ENCODE measurements at places on chromosomes 2 and 18.

GRCh38 chr2:203893401-203893800 lies 25.8 kb downstream of the CTLA4 start:
- DNase-seq = no peak

DNA sequence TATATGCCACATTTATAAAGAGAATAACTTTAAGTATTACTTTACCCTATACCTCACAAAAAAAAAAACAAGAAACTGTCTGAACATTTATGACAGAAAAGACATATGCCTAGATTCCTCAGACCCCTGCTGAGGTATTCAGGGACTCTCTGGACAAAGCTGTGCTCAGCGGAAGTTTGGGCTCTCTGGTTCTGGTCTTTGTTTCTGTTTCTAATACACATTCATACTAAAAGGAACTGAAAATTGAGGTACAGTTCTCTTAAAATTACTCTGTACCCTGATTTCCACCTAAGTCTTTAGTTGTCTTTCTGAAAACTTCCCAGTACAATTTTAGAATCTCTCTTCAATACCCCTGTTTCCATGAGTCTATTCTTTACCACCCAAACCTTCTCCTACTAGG lies 160.3 kb downstream of the IKZF2 start:
- DNase-seq = no peak

GRCh38 chr2:76154981-76155380 lies 444.3 kb upstream of the GCFC2 start:
- no peak for DNase-seq

GRCh38 chr2:179558010-179558934 lies 293.6 kb upstream of the SESTD1 start:
- no peak for DNase-seq

GRCh38 chr2:101533561-101534148 lies 58.7 kb upstream of the RFX8 start:
- DNase-seq = no peak

- no peak for DNase-seq
These were observed 656.4 kb downstream of the MBD2 start for GRCh38 chr18:53567929-53568574.

DNA sequence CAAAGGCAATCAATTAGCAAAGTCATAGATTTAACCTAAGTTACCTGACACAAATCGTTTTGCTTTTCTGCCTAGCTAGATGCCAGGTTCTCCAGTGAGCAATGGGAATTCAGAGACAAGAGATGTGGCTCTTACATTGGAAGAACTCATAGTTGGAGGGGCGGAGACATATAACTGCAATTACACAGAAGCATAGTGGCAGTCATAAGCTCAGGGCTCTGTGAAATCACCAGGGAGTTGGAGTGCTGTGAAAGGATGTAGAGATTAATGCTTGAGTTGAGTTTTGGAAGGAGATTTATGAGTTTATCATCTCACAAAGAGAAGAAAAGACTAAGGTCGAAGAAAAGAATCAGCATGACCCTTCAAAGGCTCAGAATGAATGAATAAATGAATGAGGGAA lies 457.2 kb upstream of the TRIB2 start:
- no peak for DNase-seq

GRCh38 chr18:24988253-24988840 lies 363.6 kb downstream of the ZNF521 start:
- no peak for DNase-seq

DNA sequence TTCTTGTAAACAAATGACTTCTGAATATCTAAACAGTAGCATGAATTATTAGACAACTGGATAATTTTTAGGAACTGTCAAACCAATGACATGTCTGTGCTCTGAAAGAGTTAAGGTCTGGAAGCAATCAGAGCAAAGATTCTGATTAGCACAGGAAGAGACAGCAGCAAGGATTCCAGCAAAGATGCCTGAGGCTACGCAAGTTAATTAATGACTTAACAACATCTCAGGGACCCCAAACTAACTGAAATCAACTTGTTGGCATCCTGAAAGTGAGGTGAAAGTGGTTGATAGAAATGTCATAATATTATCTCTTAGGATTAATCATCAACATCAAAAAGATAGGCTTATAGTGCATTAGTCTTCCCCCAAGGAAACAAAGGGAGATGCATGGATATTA lies 123.3 kb upstream of the TMEM200C start:
- DNase-seq = no peak

DNA sequence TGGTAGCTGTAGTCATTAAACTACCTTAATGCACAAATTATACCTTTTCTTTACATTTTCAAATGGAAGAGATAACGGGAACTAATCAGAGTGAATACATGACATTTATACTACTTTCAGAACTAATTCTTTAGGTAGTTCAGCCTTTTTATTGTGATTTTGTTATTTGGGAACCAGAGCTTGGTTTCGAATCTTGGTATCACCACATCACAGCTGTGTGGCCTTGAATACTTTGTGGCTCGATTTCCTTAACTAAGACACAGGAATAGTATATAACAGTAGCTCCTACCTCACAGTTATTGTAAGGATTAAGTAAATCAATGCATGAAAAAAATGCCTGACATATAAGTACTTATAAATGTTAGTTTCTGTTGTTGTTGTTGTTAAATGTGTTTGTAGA lies 240.0 kb downstream of the WDR7 start:
- no peak for DNase-seq

DNA sequence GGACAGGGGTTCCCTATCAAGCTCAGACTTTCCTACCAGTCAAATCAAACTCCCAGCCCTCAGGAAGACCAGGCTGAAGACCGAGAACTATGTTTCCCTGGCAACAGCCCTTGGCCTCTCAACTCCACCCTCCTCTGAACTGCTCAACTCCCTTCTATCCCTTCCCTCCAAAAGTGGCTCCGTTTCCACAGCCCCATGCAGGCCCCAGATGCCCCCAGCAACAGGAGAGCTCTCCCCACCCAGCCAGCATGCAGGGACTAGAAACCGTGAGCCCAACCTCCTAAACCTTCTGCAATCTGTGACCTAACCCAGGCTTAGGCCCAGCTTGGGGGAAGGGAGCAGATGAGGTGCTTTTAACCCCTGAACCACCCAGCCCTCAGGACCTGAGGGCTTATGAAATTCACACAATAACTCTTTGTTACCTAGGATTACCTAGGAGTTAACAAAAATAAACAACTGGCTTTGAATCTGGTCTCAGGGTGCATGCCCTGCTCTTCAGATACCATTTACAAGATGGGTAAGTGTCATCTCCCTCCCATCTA lies 87.2 kb downstream of the BCL11A start:
- no peak for DNase-seq

GRCh38 chr2:221245045-221245444 lies 327.1 kb downstream of the EPHA4 start:
- no peak for DNase-seq

- DNase-seq = no peak
These were observed 1088.9 kb upstream of the PIK3C3 start for GRCh38 chr18:40866013-40866645.

DNA sequence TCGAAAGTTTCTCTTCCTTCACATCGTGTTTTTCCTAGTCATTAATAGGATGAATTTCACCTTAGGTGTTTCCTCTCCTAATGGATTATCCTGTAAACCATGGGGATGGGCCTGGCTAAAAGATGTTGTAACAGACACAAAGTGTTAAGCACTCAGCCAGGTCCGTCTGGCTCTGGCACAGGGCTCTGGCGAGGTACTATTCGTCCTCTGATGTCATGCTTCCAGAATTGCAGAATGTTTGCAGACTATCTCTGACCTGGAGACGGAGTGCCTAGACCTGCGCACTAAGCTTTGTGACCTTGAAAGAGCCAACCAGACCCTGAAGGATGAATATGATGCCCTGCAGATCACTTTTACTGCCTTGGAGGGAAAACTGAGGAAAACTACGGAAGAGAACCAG lies 13.2 kb downstream of the ATG16L1 start:
- DNase-seq = no peak

GRCh38 chr2:49858657-49859056 lies 704.3 kb upstream of the FSHR start:
- no peak for DNase-seq

GRCh38 chr2:56615760-56616159 lies 432.0 kb downstream of the CCDC85A start:
- DNase-seq = no peak

GRCh38 chr2:25161055-25161781 lies 7.2 kb downstream of the POMC start:
- peak; percentile 51 for DNase-seq

DNA sequence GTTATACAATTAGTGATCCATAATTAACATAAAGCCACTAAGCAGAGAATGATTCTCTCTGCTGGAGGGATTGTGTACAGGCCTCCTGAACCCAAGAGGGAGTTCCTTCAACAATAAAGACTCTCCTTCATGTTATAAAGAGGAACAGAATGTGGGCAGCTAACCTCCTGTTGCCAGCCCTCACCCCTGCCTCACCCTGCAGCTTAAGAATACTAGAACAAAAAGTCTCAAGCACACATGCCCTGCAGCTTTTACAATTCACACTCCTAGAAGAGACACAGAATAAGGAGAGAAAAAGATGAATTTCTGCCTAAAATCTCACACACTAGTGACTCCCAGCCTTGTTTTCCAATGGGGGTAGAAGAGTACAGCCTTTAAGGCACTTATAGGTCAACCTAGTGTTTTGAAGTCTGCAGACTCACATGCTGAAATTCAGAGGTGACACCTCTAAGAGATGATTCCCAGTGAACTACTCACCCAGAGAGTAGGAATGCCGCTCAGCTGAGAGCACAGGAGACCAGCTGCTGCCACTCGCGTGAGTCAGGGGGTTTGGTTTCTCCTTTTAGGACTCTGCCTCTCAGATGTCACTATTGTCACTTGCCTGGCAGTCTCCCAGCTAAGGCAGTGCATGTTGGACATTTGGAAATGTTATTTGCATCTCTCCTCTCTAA lies 32.5 kb upstream of the IL1RL1 start:
- no peak for DNase-seq

DNA sequence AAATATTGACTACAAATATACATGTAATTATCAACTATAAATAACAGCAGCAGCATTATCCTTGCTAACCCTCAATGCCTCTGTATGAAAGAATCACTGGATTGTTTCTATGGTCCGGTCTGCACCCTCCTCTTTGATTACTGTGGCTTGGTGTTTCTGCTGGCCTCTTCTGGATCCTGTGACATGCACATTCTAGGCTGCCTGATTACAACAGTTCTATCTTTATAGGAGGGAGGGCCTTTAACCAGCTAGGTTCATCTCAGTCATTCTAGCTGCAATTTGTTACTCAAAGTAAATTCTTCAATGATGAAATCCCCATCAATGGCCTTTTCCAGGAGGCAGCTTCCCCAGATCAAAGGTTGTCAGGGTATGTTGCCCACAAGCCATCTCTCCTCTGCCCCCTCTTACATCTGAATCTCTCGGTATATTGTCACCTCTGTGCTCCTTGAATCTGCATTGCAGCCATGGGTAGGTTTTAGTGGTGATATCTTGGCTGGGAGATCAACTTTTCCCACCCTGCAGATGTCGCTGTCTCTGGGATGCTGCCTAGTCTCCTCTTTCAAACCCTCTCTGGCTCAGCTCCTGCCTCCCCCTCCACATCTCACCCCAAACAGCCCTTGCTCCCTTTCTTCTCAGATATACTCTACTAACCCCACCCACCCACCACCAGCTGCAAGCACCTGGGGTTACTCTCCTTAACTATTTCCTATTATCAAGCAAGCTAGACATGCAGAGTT lies 106.2 kb upstream of the BZW1 start:
- DNase-seq = no peak

DNA sequence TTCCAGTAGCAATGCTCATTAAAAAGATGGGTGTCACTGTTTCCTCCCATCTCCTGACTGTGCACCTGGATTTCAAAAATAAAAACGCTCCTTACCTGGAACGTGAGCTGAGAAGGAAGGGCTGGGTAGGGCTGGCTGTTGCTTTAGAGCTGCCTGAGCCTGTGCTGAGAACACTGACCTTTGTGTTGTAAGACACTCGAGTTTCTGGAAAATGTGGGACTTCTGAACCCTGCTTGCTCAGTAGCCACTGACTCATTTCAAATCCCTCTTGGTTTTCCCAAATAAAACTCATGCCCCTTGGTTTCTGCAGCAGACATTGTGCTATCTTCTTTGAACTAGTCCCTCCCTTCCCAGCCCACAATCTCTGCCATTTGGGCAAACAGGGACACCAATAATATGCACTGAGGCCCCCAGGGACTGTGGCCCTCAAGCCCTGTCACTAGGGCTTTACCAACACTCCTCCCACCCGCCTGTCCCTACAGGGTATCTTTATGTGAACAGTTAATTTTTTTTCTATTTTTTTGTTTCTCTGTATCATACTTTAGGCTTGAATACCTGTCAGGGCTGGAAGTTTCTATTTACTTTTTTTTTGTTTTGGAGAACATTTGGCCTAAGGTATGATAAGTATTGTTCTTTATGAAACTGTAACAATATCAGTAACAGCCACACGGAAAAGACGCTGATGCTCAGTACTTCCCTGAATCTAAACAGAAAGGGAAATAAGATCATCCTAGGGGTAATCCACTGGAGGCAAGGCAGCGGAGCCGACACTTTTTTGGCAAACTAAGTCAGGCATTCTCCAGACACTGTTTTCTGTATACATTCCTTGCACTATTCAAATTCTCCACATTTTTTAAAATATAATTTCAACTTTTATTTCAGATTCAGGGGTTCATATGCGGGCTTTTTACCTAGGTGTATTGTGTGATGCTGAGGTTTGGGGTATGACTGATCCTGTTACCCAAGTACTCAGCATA lies 280.2 kb downstream of the STK39 start:
- DNase-seq = no peak

DNA sequence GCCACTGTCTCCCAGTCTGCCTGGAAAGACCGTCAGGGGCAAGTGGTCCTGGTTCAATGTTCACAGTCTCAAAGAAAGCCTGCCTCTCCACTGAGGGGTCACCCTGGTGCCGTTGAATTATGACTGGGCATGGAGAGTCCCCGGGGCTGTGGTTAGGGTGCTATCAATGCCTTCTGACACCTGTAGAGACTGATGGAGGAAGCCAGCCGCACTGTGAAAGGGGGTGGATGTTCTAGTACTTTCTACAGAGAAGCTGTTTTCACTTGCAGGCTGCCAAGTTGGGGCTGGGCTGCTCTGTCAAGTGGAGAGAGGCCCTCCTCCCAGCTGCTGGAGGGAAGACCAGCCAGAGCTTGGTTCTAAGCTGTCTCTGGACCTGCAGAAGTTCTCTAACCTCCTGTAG lies 80.5 kb downstream of the BCL2L11 start:
- no peak for DNase-seq

DNA sequence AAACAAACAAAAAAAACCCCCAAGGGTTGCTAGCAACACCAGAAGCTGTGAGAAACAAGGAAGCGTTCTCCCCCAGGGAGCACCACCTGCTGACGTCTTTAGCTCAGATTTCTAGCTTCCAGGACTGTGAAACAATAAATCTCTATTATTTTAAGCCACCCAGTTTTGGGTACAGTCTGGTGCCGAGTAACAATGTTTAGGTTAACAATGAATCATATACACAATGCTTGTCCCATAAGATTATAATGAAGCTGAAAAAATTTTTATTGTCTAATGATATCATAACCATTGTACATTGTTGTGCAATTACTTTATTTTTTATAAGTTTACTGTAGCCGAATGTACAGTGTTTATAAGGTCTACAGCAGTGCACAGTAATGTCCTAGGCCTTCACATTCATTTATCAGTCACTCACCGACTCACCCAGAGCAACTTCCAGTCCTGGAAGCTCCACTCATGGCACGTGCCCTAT lies 72.1 kb upstream of the CAB39 start:
- no peak for DNase-seq

GRCh38 chr2:108617617-108618016 lies 83.3 kb downstream of the LIMS1 start:
- no peak for DNase-seq

All from central memory CD8-positive, alpha-beta T cell (primary cell).